SK-N-SH (cell line): ENCODE measurements at places on chromosomes 11 and 22. TPM values are rescaled to one million over a fixed set of nuclear protein-coding genes. Genes with fewer than 3 reads are reported as not detected.
A peak's percentile ranks its signal among the peaks of the same experiment; 100 is the strongest.

DNA sequence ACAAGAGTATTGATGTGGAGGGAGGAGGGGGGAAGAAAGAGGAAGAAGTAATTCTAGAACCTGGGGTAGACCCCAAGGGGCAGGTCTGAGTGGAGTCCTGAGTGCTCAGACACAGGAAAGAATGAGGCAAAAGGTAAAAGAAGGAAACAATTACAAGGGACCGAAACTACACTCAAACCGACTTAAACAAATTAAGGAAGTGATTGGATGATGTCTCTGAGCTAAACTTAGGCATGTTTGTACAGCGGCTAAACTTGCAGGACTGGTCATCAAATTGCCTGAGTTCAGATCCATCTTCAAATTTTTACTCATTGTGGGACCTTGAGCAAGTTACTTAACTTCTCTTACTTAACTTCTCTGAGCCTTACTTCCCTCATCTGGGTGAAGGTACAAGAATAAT is 86.3 kb upstream of the LRRC55 start:
- no peak for DNase-seq

GRCh38 chr22:36997746-36998145 is 21.5 kb downstream of the TST start:
- no peak for DNase-seq

DNA sequence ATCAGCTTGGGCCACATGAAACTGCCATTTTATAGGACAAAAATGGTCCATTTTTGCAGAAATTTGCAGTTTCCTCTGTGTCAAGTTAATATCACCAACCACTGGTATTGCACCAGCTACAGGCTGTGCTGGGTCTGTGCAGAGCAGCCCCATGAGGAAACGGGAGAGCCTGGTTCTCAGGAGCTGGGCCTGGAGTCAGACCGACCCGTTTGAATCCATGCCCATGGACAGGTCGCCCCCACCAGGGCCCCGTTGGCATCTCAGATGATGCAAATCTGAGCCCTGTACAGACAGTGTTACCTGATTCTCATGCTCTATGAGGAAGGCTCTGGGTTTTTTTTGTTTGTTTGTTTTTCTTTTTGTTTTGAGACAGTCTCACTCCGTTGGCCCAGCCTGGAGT is 9.8 kb upstream of the SEC14L6 start:
- peak; percentile 57 for DNase-seq

GRCh38 chr11:57386178-57386940 is 4.1 kb downstream of the PRG2 start:
- no peak for DNase-seq

GRCh38 chr11:99098751-99099150 is 78.0 kb downstream of the CNTN5 start:
- DNase-seq: no peak

FGF19 gene
- not detected in 2 replicates for polyA plus RNA-seq
